ENCODE measurements at places on chromosomes 2 and 18.

DNA sequence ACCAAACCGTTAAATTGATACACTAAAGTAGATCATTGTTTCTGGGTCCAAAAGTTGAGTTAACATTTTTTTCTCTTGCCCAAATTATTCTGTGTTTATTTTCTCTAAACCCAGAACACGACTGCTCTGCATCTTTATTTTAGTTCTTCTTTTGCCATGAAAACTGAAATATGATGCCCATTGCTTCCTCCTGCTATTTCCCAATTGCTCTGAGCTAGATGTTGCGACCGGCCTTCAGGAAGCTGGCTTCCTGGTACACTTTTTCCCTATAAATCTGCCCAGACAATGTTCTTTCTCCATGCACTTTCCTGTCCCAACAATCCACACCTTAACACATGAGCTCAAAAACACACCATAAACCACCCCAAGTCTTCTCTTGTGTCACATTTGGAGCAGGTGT is 501.4 kb downstream of the FBXO15 start:
- DNase-seq, result no peak

- no peak for DNase-seq
Observed at GRCh38 chr2:12776521-12776961, 59.8 kb downstream of the TRIB2 start.

DNA sequence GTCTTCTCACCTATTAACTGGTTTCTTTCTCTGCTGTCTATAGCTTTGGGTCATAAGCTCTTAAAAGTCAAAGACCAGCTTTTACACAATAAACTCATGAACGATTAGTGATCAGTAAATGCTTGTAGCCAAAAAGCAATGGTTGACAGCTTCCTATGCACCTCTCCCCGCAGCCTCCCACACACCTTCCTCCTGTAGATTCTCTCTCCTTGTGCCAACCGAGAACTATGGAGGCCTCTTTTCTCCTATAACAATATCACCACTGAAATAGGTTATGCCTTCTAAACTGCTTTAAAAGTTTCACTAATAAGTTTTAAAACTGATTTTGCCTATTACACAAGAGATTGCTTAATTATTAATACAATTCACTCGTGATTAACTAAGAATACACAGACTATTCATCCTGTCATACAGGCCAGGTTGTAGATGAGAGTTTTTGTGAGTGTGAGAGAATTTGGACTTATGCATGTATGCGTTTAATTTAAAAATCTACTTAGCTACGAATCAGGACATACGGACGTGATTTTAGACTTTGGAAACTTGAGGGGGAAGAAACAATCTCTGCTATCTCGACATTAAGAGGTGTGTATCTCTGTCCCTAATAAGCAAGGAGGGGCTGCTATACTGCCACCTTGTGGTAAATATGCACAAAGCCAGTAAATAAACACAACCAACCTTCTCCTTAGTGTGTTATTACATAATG is 229.1 kb upstream of the RBBP8 start:
- DNase-seq, result no peak

DNA sequence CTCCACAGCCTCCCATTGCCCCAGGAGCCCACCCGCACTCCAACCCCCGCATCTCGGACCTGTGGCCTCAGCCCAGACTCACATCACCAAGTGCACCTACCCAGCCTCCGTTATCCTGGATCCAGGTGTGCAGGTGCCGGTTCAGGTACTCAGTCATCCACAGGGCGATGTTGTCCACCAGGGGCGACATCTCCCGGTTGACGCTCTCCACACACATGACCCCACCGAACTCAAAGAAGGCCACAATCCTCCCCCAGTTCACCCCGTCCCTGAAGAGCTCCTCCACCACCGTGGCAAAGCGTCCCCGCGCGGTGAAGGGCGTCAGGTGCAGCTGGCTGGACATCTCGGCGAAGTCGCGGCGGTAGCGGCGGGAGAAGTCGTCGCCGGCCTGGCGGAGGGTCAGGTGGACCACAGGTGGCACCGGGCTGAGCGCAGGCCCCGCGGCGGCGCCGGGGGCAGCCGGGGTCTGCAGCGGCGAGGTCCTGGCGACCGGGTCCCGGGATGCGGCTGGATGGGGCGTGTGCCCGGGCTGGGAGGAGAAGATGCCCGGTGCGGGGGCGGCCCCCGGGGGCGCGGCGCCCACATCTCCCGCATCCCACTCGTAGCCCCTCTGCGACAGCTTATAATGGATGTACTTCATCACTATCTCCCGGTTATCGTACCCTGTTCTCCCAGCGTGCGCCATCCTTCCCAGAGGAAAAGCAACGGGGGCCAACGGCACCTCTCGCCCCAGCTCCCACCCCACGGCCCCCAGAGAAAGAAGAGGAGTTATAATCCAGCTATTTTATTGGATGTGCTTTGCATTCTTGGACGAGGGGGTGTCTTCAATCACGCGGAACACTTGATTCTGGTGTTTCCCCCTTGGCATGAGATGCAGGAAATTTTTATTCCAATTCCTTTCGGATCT is 1.3 kb downstream of the BCL2 start:
- DNase-seq, result peak; percentile 83

GRCh38 chr2:38697116-38697840 is 31.4 kb downstream of the GALM start:
- DNase-seq, result peak; percentile 36

DNA sequence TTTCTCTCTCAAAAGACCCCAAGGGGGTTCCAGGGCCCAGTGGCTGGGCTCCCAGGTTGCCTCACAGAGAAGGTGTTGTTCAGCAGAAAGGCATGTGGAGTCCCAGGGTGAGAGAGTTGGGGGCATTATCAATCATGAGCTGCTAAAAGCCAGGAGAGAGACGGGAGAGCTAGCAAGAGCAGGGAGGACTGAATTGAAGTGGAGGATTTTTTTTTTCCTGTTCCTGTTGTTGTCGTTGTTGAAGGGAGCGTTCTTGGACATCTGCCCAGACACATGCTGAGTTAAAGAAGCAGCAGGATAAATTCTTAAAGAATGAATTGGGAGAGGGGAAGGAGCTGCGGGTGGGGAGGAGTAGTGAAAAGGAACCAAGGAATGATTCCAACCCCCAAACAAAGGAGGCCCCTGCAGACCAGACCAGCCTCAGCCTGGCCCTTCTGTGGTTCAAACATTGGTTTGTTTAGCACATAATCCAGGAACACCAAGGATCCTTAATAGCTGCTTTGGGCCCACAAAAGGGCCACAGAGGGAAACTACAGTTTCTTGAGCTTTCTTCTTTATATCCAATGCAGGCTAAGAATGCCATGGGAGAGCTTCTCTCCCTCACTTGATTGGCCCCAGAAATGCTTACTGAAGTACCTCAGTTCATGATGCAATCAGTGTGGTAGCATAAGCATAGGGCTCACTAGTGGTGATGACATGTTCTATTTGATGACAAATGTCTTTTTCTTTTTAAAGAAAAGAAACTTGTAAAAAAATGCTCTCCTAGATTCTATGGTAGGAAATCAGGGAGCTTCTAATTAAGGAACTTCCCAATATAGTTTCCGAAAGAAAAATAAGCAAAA is 146.0 kb downstream of the SETBP1 start:
- no peak for DNase-seq
